Subcutaneous preadipocyte (primary cell): ENCODE measurements at places on chromosomes 12 and 14. TPM values are rescaled to one million over a fixed set of nuclear protein-coding genes. Genes with fewer than 3 reads are reported as not detected.

PMEL gene
- total RNA-seq, result 0.78 and 1.5 TPM in 2 replicates

STYK1 gene
- total RNA-seq, result 0.59 TPM in 1 of 2 replicates, not detected in the other

TMPO gene
- 99.6 and 184 TPM in 2 replicates for total RNA-seq

DNM1L gene
- 78.6 and 87.4 TPM in 2 replicates for total RNA-seq

PPP1R1A gene
- not detected in 2 replicates for total RNA-seq

RNASE2 gene
- not detected in 2 replicates for total RNA-seq

TMEM116 gene
- total RNA-seq, result 7.7 and 8.0 TPM in 2 replicates

AQP6 gene
- total RNA-seq, result not detected in 2 replicates

PTPRQ gene
- total RNA-seq, result 2.2 and 4.9 TPM in 2 replicates

PEBP1 gene
- total RNA-seq, result 121 and 132 TPM in 2 replicates

BCAT1 gene
- 143 and 213 TPM in 2 replicates for total RNA-seq

PRIM1 gene
- total RNA-seq, result 15.1 and 27.2 TPM in 2 replicates

BAG5 gene
- 21.7 and 29.7 TPM in 2 replicates for total RNA-seq

AMHR2 gene
- not detected in 2 replicates for total RNA-seq

GCH1 gene
- total RNA-seq, result 0.73 and 1.2 TPM in 2 replicates

INHBE gene
- not detected in 2 replicates for total RNA-seq
